Cardiac muscle cell (in vitro differentiated cells and primary cell): ENCODE measurements at places on chromosomes 1 and 21. TPM values are rescaled to one million over a fixed set of nuclear protein-coding genes. Genes with fewer than 3 reads are reported as not detected.

GRCh38 chr1:60265560-60266535 is 192.3 kb upstream of the C1orf87 start:
- DNase-seq: no peak

DNA sequence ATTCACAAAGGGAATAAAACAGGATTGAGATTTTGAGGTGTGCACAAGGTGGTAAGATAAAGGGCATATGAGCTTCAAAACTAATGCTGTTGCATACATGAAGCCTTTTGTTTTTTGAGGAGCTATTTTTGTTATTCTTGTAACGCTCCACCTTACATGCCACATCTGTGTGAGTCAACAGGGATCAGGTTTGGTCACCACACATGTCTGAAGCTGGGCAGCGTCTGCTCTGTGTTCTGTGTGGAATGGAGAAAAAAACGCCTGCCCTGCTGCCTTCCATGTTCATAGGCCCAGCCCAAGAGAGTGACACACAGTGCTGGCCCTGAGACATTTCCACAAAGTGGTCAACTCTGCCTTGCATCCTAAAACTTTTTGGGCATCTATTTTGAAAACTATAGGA is 67.7 kb downstream of the MPZL1 start:
- no peak for DNase-seq

DNA sequence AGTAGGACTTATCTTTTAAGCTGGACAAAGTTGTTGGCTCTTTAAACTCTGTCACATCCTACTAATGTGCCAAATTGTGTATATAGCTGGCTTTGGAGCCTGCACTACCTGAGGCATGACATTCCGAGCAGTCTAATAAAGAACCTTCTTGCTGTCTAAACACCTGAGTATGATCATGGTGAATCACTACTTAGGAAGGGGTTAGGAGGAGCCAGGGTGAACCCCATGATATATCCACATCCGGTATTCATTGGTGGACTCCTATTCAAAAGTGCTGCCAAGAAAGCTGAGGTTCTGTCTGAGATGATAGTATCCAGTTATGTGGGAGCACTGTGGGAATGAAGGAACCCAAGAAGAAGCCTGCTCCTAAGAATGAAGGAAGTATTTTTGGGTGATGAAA is 27.1 kb downstream of the CRNN start:
- peak; percentile 9 for DNase-seq

- DNase-seq: peak; percentile 12
These were observed 20.8 kb upstream of the RGS2 start for GRCh38 chr1:192787914-192788585.

Gene TARDBP
- 67.0 and 102 TPM in 2 replicates for total RNA-seq

GRCh38 chr1:244854865-244855578 is 9.3 kb downstream of the HNRNPU start:
- DNase-seq: no peak

Gene PADI3
- 0.04 and 0.24 TPM in 2 replicates for total RNA-seq

Gene IRF6
- total RNA-seq: 1.4 and 2.6 TPM in 2 replicates

- no peak for DNase-seq
These were observed 10.9 kb downstream of the TAGLN2 start for GRCh38 chr1:159914252-159915018.

DNA sequence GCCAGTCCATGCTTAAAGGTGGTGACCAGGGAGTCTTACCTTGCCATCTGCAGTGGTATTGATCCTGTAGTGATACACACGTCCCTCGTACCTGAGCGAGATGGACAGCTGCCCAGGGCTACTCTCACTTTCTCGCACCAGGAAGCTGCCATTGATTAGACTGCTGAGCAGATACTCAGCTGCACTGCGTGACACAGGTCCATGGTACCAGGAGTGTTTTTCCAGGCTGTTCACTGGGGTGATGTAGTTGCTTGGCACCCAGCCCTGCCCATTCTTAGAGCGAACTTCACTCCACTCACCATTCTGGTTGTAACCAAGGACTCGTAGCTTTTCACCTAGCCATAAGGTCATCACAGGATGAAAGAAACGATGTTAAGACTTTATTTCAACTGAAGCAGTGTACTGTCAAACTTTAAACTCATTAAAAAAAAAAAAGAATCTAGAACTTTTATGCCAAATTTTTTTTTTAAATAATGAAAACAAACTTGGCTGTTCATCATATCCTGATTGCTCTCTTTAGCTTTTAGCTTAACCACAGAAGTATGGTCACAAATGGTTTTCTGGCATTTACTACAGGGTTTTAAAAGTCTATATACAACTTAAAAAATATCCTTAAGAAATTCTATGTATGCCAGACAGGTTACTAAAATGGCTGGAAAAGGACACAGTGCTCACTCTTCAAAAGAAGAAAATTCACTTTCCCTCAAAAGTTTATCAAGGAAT is 44.6 kb downstream of the TOR3A start:
- no peak for DNase-seq

- DNase-seq: no peak
These were observed 26.5 kb downstream of the BCL9 start for GRCh38 chr1:147567594-147568381.

GRCh38 chr1:97308131-97308530 is 586.5 kb downstream of the PTBP2 start:
- DNase-seq: peak; percentile 20

DNA sequence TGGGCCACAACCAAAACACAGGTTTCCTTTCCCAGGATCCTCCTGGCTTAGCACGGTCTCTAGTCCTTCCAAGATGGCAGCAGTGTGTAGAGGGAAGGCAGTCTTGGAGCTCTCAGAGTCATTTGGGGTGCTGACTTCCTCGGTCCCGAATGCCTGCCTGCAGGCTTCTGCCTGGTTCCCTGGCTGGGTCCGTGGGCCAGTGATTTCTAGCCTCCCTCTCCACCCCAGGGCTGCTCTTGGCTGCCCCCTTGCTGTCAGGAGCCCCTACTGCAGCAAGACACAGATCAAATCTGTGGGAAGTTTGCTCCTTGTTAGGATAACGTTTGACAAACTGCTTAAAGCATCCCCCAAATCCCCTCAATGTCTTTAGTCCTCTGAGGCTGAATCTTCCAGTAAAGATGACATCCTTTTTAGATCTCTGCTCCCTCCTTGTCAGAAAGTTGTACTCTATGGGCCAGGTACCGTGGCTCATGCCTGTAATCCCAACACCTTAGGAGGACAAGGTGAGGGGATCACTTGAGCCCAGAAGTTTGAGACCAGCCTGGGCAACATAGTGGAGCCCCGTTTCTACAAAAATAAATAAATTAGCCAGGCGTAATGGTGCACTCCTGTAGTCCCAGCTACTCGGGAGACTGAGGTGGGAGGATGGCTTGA is 272.5 kb downstream of the RRAGC start:
- DNase-seq: peak; percentile 47

Gene ENO1
- total RNA-seq: 3,076 and 4,542 TPM in 2 replicates

DNA sequence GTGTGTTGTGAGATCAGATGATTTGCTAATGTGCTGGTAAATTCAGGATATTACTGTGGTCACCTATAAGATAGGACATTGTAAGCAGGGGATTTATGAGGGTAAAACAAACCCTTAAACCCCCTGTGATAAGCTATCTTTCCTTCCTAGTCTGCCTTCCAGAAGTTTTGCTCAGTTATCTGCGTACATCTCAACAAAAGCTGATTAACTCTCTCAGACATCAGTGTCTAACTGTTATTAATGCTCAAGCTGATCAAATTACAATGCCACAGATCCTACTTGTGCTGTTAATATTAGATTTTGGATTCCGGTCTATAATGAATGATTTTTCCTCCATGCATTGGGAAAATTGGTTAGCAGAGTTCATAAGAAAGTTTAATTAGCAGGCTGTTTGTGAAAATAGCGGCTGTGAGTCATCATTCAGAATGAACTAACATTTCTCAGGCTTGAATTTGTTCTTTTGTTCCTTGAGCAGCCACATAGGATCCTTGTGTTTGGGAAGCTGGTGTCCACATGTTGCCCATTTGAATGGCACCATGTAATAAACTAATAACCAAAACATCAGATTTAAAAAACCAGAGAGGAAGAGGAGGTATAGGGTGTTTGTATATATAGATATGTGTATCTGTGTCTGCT is 48.7 kb downstream of the ELAVL4 start:
- DNase-seq: no peak

Gene TPRG1L
- 9.3 and 16.0 TPM in 2 replicates for total RNA-seq

Gene WDR64
- 0.25 TPM in 1 of 2 replicates, not detected in the other for total RNA-seq

GRCh38 chr1:36657826-36658225 is 175.1 kb upstream of the CSF3R start:
- no peak for DNase-seq

DNA sequence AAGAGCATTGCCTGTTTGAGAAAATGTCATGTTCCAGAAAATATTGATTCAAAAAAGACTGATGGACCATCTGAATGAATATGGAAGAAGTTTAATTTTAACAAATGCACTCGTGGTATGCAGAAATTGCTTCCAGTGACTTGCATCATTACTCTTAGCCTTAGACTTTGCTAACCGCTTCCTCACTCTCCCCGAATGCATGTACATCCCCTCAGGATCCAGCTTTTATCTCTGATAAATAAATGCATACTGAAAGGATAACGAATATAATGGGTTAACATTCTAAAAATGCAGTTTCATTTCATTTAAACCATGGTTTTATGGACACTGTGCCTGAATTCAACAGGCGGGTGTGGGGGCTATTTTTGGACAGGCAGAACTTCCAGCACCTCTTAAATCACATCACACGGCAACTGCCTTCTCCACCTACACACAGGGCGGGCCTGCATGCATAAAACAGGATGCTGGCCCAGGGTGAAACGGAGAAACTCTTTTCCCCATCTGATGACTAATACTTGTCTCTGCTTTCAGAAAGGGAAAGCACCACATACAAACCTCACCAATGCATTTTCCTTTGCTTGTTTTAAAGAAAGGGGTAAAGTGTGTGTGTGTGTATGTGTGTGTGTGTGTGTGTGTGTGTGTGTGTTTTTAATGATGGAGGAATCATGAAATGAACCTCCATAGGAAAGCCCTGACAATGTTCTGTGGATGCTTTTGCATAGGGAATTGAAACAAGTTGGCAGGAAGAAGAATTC is 48.7 kb downstream of the SPAG17 start:
- no peak for DNase-seq

GRCh38 chr1:32758795-32759430 is 56.3 kb upstream of the SYNC start:
- no peak for DNase-seq

Gene METTL13
- 17.2 and 21.6 TPM in 2 replicates for total RNA-seq

Gene ITLN2
- not detected in 2 replicates for total RNA-seq

- DNase-seq: no peak
These were observed 45.7 kb downstream of the PCNT start for GRCh38 chr21:46369520-46370235.

Gene RSPO1
- total RNA-seq: 0.71 and 1.1 TPM in 2 replicates

DNA sequence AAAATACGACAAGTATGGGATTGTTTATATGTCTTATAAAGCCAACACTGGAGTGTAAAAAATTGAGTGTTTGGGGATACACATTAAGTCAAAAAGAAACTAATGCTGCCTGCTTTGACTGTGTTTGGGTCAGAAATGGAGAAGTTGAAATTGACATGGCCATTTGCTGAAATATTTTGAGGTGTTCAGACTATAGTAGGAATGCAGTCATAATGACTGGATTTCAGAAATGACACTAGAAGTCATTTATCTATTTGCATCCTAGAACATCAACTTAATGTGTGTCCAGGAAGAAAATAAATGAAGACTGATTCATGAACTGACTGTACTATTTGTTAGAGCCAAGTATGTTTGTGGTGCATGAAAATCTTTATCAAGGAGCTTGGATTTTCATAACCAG is 28.4 kb downstream of the RASAL2 start:
- no peak for DNase-seq
